LoVo (cell line): ENCODE measurements at places on chromosomes 13 and 19.

GRCh38 chr19:16113727-16114126 is 2.0 kb downstream of the RAB8A start:
- no peak for DNase-seq

GRCh38 chr19:17406046-17406886 is 836 bp upstream of the BST2 start:
- no peak for DNase-seq

GRCh38 chr19:19270749-19271571 is 2.1 kb downstream of the TM6SF2 start:
- no peak for DNase-seq

- no peak for DNase-seq
These were observed 184.0 kb upstream of the RFC3 start for GRCh38 chr13:33633701-33634545.

DNA sequence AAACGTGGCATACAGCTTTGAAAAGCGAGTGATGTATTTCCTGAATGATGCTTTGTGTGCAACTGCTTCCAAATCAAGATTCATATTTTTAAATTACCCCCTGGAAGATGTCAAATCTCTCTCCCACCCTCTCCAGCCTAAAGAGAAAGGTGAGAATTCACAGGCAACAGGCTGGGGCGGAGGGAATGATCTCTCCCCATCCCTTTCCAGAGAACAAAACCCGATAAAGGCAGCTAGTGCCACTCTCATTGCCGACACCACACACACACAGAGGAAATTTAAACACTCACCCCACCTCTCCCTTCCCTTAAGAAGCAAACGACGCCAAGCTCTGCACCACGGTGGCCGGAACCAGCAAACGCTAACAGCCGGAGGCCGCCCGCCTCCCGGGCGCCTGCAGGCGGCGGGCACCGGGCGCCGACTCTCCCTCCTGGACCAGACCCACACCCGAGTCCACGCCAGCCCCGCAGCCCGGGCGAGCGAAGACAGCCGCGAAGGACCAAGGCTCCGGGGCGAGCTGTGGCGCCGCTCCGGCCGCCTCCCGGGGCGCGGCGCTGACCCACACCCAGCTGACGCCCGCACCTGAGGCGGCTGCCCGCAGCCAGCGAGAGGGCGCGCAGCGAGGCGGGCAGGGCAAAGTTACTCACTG is 477 bp downstream of the LNX2 start:
- DNase-seq: peak; percentile 1

- DNase-seq: no peak
These were observed 196.5 kb downstream of the ITGBL1 start for GRCh38 chr13:101648766-101649487.

DNA sequence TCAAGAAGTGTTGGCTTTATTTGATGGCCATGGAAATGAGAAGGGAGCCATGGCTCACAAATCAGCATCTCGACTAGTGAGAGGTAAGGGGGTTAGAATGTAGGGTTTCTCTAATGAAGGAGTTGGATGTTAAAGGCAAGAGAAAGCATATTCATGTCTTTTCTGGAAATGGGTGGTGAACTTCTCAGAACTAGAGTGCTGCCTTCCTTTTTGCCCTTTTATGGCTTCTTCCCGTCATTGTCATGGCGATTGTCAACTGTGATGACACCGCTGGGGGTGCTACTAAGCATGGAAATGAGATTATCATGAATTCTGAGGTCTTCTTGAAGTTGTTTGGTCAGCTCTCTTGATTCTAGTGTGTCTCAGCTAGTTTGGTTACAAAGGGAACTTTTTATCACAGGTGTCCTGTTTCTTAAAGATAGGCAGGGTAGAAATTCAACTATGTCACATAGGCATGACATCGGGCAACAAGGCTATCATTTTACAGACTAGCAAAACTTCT is 180.4 kb downstream of the LIG4 start:
- DNase-seq: no peak

DNA sequence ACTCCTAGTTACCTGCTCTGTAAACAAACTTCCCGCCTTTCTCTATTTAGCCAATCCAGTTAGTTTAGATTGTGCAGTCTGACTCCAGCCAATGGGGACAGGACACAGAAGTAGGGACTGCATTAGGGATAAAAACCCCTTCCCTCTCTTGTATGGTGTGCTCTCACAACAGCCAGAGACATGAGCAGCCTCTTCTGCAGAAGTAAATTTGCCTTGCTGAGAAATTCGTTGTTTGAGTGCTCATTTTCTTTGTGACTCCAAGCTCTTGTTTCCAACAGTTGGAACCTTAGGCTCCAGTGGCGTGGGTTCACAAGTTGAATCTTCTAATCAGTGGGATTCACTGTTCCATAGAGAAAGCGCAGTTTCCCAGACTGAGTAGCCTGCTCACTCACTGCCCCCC is 66.1 kb downstream of the ZNF93 start:
- no peak for DNase-seq

- DNase-seq: no peak
These were observed 1210.1 kb downstream of the DIAPH3 start for GRCh38 chr13:58953638-58954037.

- DNase-seq: no peak
These were observed 417.6 kb upstream of the PCDH20 start for GRCh38 chr13:61833228-61833627.

GRCh38 chr19:3544742-3545668 is 6.0 kb downstream of the TEKTIP1 start:
- peak; percentile 26 for DNase-seq

DNA sequence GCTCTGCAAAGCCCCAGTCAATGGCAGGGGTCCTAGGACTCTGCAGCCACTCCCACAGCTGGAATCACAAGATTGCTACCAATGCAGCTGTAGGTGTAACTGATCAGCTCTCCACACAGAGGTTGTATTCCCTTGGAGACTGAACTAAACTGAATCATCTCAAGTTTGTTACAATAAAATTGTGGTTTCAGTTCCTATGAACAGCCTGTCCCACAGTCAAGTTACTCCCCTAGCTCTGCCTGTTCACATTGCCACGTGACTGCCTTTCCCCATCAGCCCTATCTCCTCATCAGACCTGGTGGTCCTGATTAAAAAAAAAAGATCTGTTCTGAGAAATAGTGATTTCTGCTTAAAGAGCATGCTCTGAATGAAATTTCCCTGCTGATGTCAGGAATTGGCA is 287.9 kb upstream of the NBEA start:
- DNase-seq: no peak

- no peak for DNase-seq
These were observed at the start of gene DGKH for GRCh38 chr13:42048342-42048683. DGKH (plus strand) TSS chr13:42048648; CDS start chr13:42048774, 126 bp downstream.
